T-cell (primary cell): ENCODE measurements at places on chromosomes 4 and X.

- no peak for DNase-seq
Measured at GRCh38 chr4:186712690-186713089, 11.0 kb downstream of the FAT1 start.

- DNase-seq: no peak
Measured at GRCh38 chr4:48017108-48017571, 568 bp downstream of the NIPAL1 start.

DNA sequence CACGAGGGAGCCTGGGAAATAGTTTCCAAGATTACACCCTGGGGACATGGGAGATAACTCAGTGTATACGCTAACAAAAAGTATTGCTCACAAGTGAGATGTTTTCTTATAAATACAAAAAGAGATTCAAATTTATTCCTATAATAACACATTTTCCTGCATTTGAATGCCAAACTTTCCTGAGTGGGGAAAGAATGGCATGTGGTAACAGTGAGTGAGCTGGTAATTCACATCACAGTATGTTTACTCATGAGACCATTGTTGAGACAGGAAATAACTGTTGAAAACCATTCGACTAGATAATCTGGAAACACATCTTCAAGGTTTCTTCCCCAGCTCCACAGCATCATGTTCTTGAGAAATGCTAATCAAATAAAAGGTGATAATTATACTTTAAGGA, 109.1 kb downstream of the TASL start:
- DNase-seq: no peak

GRCh38 chr4:140105436-140105835, 48.5 kb downstream of the MAML3 start:
- no peak for DNase-seq
